Activated CD4-positive, alpha-beta T cell treated with anti-CD3 and anti-CD28 coated beads, Interleukin-2, Interleukin-6, amounts not matched to agents 100 ng/mL and 50 ng/mL, durations not matched to agents 16 hours and 8 hours (primary cell): ENCODE measurements at places on chromosomes 5 and 9.

DNA sequence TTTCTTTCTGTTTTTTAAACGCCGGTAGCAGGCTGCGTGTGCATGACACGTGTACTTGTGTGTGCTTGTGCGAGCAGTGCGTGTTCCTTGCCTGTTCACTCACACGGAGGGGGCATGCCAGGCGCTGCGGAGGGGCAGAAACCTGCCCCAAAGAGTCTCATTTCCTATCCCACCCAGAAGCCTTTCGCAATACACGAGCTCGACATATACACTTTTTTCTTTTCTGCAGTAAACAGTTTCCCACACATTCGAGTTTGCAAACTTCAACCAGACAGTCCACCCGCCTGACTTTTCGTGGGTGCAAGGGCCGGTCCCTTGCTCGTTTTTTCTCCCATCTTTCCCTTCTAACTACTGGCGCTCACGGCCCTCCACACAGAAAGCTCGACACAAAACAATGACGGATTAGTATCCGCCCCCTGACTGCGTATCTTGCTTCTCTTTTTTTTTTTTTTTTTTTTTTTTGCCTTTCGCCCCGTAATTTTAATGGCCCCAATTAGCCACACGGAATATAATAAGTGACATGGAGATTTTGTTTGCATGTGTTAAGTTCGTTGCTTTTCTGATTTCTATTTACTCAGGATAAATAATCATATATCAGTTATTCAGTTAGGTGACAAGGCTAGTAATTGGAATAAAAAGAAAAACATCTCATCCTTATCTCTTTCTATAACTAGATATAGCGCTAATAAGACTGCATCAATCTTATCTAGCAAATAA lies 5.3 kb upstream of the OTP start:
- DNase-seq: no peak

- no peak for DNase-seq
Observed at GRCh38 chr5:54825005-54825404, 160.4 kb downstream of the ESM1 start.

- peak; percentile 35 for DNase-seq
Observed at GRCh38 chr5:69368458-69369339, 621 bp downstream of the AK6 start.

GRCh38 chr9:116939614-116940013 lies 252.5 kb downstream of the TRIM32 start:
- peak; percentile 3 for DNase-seq

GRCh38 chr9:124001866-124002525 lies 9.6 kb upstream of the LHX2 start:
- DNase-seq: no peak

- no peak for DNase-seq
Observed at GRCh38 chr9:87865626-87866025, 17.1 kb upstream of the SPATA31E1 start.

- no peak for DNase-seq
Observed at GRCh38 chr5:68953231-68953874, 140.5 kb upstream of the SLC30A5 start.

DNA sequence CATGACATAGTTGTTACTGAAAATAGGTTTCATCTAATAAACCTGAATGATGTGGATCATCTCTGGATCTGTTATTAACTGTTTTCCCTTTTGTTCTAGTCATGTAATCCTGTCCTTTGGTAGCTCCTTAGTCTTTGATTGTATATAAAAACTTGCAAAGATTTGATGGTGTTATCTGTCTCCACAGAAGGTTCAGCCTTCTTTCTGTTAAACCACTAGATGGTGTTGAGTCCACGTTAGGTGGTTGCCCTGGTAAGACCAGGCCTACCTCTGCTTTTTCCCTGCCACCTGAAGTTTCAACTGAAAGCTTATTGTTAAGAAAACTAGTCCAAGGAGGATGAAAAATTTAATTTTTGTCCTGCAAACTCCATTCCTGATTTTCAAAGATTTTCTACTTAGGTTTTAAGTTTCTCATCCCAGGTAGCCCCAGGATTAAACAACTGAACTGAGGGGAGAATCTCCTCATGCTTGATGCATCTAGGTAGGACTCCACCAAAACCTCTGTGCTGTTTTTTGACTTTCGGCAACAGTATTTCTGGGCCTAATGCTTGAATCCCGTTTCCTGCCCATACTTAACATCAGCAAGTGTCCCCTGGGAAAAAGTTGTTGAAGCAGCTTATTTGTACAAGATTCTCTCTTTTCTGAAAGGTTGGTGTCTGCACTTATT lies 68.5 kb downstream of the RICTOR start:
- DNase-seq: no peak

GRCh38 chr9:27626244-27627187 lies 53.2 kb upstream of the C9orf72 start:
- DNase-seq: no peak
